ENCODE measurements at places on chromosomes 7 and 10. TPM values are rescaled to one million over a fixed set of nuclear protein-coding genes. Genes with fewer than 3 reads are reported as not detected.
A peak's percentile ranks its signal among the peaks of the same experiment; 100 is the strongest.

- no peak for DNase-seq
Observed at GRCh38 chr7:17902599-17902998, 37.7 kb downstream of the SNX13 start.

GRCh38 chr10:62617652-62618051 is 186.9 kb upstream of the ADO start:
- no peak for DNase-seq

DNA sequence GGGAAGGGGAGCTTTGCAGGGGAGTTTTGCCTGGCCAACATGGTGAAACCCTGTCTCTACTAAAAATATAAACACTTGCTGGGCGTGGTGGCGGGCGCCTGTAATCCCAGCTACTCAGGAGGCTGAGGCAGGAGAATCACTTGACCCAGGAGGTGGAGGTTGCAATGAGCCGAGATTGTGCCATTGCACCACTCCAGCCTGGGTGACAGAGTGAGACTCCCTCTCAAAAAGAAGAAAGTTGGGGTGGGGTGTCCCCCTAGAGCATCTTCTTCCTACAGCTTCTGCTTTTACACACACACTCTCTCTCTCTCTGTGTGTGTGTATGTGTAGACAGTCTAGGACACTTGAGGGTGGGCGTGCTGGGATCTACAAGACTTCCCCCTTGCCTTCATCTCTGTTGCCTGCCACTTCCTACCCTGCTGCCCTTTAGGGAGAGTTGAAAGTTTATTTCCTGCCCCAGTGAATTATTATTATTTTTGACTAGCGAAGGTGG is 21.7 kb downstream of the PLAU start:
- no peak for DNase-seq

GRCh38 chr7:18425227-18425626 is 70.3 kb upstream of the HDAC9 start:
- DNase-seq = peak; percentile 24

DNA sequence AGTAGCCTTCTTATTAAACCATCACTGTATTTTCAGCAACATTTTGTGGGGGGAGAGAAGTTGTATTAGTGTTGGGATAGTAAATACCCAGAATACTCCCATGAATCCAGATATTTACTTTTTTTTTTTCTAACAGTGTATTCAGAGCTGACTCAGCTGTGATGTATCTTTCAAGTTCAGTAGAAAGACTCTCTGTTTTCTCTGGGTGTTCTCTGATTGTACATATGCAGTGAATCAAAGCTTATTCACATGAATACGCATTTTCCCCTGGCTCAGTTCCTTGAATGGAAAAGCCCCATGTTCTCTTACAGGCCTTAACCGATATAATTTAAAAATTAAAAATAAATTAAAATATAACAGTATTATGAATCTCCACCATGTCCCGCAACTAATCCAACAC is 1.3 kb downstream of the TFPI2 start:
- DNase-seq = no peak

DNA sequence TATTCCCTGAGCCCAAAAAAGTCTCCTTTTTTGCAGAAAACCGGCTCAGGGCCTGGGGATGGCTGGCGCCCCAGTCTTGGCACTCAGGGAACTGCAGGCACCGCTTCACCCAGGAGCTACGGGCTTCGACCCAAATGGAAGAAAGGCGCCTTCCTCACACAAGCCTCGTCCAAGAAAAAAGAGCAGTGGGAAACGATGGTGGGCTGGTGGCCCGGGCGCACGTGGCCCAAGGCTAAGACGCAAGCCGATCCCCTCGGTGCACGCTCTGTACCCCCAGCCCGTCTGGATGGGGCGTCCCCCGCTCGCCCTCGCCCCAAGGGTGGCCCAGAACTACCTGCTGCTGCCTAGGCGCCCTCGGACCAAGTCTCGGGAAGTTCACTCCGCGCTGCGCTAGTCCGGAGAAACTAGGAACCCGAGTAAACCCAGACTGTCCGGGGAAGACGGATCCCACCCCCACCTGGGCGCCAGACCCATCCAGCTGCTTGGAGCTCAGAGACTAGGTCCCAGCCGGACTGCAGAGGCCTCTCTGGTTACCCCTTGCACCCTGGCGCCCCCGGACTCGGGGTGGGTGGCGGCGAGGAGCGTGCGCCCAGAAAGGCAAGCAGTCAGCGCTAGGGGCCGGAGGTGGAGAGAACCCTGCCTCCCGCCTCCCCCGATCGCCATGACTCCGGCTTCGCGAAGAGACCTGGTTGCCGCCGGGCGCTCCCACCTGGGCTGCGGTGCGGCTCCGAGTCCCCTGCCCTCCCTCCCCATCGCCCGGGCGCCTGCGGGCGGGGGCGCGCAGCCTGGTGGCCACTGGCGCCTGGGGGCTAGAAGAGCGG is 76.4 kb downstream of the CALN1 start:
- peak; percentile 42 for DNase-seq

GRCh38 chr7:24422441-24423010 is 138.5 kb downstream of the NPY start:
- DNase-seq = no peak

DNA sequence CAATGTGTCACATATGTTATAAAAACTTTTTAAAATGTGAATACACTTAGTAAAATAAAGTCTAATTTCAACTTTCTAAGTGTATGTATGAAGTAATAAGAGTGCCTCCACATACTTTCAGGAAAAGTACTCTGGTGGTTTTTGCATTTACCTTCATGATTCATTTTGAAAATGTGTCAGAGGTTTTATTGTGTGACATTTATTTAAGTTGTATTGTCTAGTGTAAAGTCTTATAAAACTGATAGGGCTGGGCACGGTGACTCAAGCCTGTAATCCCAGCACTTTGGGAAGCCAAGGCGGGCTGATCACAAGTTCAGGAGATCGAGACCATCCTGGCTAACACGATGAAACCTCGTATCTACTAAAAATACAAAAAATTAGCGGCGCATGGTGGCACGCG is 226.5 kb downstream of the ITGB1 start:
- DNase-seq = no peak

DNA sequence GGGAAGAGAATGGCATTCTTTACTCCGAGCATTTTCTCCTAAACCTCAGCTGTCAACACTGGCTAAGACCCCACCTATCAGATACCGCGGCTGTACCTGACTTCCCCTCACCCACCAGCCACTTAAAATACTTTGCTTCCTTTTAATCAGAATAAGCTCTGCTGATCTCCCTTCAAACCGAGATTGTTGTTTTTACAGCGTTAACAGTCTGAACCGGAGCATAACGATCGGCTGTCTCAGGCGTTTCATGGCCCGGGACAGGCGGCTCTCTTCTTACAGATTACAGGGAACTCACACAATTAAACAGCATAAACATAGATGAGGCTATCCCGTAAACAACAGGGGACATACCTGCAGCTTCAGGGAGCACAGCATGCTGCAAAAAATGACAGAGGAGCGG is 174.3 kb upstream of the RNF32 start:
- DNase-seq = peak; percentile 66

DNA sequence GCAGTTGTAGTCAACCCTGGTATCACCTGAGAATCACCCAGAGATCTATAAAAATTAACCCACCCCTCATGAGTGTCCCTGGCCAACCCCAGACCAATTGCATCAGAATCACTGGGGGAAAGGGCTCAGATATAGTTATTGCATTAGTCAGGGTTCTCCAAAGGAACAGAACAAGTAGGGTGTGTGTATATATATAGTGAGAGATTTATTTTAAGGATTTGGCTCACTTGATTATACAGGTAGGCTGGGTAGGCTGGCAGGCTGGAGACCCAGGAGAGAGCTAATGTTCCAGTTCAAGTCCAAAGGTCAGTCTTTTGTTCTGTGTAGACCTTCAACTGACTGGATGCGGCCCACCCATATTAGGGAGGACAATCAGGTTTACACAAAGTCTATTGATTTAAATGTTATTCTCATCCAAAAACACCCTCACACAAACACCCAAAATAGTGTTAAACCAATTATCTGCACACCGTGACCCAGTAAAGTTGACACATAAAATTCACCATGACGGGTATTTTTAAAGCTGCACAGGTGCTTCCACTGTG is 372.9 kb upstream of the NFE2L3 start:
- no peak for DNase-seq

DNA sequence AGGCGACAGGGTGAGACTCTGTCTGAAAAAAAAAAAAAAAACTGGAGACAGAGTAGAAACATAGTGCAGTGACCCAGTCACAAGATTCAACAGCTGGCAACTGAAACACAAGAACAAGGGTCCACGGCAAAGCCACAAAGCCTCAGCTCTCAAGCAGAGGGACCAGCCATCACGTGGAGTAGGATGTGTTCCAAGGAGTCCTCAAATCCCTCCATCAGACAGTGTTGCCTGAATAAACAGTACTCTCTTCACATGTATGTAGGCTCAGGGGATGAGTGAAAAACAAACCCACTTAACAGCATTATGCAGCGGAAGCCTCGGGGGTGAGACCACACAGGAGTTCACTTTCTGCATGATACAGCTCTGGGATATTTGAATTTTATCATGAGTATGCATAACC is 62.0 kb downstream of the SLIT1 start:
- DNase-seq = no peak

- DNase-seq = no peak
Observed at GRCh38 chr10:16440396-16441133, 3.8 kb downstream of the PTER start.

DNA sequence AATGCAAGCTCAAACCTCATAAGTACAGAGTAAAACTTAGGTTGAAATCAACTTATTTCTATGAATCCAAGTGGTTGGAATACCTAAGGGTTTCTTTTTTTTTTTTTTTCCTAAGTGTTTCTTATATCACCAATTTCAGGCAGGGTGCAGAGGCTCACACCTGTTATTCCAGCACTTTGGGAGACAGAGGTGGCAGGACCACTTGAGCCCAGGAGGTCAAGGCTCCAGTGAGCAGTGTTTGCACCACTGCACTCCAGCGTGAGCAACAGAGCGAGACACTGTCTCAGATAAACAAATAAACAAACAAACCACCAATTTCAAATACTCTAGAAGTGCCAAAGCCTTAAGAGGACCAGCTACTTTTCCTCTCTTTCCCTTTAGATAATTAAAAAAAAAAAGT is 39.2 kb upstream of the SPOCK2 start:
- no peak for DNase-seq

DNA sequence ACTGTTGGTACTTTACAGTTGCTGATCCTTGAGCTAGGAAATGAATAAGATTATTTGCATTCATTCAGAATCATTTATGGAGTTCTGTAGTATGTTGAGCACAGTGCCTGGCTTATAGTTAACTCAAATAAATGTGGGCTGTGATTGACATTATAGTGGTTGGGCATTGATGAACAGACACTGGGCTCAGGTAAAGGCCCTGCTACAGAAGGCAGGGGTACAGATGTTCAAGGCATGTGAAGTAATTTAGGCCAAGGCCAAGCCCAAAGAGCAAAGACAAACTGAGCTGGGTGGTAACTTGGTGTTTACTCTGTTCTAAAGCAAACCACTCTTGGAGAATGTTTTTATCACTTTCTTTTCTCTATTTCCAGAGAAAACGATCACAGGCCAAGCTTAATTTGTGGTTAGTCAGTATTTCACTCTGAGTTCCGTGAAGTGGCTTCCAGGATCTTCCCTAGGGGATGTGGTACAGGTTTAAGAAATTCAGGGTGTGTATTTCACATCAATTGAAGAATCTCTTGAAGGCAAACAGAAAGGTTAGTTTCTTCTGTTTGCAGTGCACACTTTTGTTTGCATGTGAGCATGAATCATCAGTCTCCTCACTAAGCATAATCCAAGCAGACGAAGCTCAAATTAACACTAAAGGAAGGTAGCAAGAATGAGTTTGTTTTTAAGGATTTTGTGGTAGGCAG is 113.9 kb upstream of the PRR15 start:
- DNase-seq = no peak

DNA sequence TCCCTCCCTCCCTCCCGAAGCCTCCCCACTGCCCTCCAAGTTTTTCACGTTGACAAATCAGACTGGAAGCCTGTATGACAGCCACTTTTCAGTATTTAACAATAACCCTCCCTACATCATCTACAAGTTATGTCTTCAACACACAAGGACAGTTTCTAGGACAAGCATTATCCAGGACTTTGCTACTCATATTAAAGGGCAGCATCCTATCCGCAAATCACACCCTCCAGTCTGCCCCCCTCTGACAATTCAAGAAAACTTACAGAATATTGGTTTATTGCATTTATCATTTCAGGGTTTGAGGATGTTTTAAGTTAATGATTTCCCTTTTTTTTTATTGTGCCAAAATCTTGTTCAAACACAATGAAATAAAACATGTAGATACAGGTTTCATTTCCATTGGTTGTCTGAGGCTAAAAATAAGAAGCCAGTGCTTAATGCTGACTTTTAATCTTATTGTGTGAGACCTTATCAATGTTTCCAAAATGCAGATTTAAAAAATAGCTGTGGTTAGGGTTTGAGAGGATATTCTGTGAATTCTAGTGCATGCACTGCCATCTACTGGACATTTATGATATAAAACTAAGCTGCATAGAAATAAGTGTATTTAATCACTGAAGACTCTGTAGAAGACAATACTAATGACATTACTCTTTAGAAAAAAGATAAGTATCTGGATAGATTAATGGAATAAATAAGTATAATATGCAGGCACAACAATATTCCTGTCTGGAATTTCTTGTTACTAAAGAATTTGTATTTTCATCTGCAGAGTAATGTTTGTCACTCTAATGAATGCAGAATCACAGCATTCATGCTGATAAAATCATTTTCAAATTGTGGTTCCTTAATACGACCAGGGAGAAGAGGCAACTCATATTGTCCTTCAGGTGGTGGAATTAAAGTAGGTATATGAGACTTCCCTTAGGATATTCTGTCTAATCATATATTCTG is 64.1 kb downstream of the CAV1 start:
- no peak for DNase-seq

- no peak for DNase-seq
Observed at GRCh38 chr10:21746118-21746517, 212.1 kb downstream of the MLLT10 start.

GRCh38 chr10:4813496-4813895 is 12.5 kb upstream of the AKR1E2 start:
- no peak for DNase-seq

Gene C10orf62
- polyA plus RNA-seq = 0.77 TPM

Gene AHR
- polyA plus RNA-seq = 3.0 TPM

Gene HTRA1
- 345 TPM for polyA plus RNA-seq

Gene EIF4EBP2
- 35.8 TPM for polyA plus RNA-seq

Gene BAIAP2L1
- 9.6 TPM for polyA plus RNA-seq

Gene GIMAP8
- 10.2 TPM for polyA plus RNA-seq

Gene FIGNL1
- polyA plus RNA-seq = 2.4 TPM

Gene GRID2IP
- polyA plus RNA-seq = 0.11 TPM

Gene ZNF518A
- 4.8 TPM for polyA plus RNA-seq

Gene PLEKHA8
- polyA plus RNA-seq = 4.8 TPM

Gene ELMO1
- polyA plus RNA-seq = 6.0 TPM

Gene CLRN3
- polyA plus RNA-seq = 42.1 TPM

Gene TAS2R41
- not detected for polyA plus RNA-seq

Gene SFXN2
- polyA plus RNA-seq = 72.1 TPM

Gene TMEM213
- 96.9 TPM for polyA plus RNA-seq

Gene NRG3
- 0.62 TPM for polyA plus RNA-seq

Gene HOXA5
- 19.4 TPM for polyA plus RNA-seq

Gene TSPAN15
- polyA plus RNA-seq = 28.2 TPM

Gene UPK3B
- polyA plus RNA-seq = 0.15 TPM

Gene TMEM176B
- polyA plus RNA-seq = 542 TPM

Gene SIRT1
- polyA plus RNA-seq = 5.0 TPM

Gene CFAP69
- polyA plus RNA-seq = 9.2 TPM

Measured in kidney (tissue), 22 donors.